ENCODE measurements at places on chromosomes 12 and 14. TPM values are rescaled to one million over a fixed set of nuclear protein-coding genes. Genes with fewer than 3 reads are reported as not detected.

The RNASE7 gene
- 0.13 TPM for polyA plus RNA-seq

The POU6F1 gene
- 12.5 TPM for polyA plus RNA-seq

DNA sequence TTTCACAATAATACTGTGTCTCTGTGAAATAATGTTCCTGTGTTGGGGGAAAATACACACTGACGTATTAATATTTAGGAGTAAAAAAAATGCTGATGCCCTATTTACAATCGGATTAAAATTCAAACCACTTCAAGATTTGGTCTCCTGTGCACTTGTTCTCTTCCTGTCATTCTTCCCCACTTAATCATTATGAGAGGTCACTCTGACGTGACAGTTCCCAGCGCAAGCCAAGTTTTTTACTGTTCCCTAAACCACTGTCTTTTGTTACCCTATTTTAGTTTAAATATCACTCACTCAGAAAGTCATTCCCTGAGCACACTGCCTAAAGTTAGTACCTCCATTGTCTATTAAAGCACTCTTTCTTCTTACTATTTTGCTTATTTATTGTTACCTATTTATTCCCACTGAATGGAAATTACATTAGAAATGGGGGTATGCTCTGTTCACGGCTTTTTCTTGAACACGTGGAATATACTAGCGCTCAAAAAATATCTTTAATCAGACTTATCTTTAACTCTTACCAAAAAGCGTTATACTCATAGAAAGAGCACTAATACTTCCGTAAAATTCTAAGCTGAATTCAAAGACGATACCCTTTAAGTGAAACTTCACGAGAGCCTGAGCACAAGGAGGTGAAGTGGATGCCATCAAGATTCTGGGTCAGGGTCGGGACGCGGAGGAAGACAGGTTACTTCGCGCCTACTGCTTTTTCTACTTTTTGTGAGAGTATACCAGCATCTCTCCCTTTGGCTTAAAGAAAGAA lies 670 bp upstream of the PSMA3 start:
- DNase-seq, result no peak

DNA sequence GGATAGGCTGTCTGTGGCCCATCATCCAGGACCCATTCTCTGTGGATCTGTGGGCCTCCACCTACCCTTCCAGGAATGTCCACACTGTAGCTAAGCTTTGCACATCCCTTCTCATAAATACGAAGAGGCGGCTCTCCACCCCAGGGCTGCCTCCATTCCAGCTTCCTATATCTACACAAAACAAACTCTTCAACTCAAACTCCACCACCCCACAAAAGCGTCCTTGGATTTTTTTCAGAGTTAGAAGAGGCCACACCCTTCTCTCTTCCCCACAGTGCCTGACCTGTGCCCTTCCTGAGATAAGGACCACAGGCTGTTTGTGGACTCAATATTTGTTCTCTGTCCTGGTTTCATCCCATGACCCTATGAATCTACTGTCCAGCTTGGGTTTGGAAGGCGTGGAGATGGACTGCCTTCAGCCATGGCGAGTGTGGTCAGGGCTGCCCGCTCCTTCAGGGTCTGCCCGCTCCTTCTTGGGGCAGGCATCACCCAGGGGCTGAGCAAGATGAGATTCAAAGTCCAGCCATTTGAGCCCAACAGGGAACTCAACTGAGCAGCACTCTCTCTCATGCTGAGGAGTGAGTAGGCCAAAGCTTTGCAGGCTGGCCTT lies 13.0 kb upstream of the SERPINA12 start:
- DNase-seq, result no peak

DNA sequence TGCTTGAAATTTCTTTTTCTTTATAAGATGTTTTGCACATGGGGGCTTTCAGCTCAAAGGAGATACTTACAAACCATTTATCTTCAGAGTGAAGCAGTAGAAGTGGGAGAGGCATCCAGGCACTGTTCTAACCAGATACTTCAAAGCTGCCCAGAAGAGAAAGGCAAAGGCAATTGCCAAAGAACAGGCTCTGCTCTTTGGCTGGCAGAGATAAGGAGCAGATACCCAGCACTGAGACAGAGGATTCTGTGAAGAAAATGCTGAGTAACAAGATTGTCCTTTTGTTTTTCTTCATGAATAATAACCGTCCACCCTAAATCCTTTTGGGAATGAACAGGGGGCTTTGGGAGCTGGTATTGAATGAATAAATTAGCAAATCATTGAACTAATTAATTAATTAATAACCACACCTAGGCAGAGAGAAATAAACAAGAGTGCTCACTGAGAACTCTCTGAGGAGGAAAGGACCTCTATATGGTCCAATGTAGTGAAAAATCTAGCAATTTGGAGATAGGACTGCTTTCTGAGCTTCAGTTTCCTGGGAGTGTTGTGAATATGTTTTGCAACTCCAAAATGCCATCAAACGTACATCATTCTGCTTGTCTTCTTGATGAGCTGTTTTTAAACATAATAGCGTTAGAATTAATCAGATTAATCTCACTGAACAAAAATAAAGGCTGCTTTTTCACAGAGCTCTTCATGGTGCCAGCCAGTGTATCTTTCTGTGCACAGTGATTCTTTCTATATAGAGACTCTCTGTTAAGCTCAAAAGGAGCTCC lies 192.8 kb upstream of the AMIGO2 start:
- no peak for DNase-seq

DNA sequence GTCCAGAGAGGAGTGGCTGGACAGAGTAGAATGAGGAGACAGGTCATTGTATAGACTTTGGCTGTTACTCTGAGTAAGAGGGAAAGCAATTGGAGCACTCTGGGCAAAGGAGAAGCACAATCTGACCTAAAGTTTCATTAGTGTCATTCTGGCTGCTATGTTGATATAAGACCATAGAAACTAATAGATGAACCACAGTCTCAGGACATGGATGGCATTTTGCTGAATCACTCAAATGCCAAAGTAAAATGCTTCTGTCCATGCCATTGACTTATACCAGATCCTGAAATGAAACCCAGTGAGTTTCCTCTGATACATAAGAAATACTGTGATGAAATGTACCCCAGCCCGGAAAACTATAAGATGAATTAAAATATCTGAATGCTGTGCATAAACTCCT lies 65.8 kb upstream of the COCH start:
- no peak for DNase-seq

DNA sequence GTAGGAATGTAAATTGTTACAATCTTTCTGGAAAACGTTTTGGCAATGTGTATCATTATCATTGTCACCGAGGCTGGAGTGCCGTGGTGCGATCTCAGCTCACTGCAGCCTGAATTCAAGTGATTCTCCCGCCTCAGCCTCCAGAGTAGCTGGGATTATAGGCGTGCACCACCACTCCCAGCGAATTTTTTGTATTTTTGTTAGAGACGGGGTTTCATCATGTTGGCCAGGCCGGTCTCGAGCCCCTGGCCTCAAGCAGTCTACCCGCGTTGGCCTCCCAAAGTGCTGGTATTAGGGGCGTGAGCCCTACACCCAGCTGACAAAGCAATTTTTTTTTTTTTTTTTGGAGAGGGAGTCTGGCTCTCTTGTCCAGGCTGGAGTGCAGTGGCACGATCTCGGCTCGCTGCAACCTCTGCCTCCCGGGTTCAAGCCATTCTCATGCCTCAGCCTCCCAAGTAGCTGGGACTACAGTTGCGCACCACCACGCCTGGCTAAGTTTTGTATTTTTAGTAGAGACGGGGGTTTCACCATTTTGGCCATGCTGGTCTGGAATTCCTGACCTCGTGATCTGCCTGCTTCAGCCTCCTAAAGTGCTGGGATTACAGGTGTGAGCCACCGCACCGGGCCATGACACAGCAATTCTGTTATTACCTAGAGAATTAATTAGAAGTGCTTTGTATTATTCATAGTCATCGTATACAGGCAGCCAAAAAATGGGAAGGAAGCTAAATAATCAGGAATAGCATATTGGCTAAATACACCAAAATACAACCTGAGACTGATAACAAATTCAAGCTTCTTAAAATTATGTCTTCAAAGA lies 1.2 kb downstream of the ACTR6 start:
- DNase-seq, result no peak

DNA sequence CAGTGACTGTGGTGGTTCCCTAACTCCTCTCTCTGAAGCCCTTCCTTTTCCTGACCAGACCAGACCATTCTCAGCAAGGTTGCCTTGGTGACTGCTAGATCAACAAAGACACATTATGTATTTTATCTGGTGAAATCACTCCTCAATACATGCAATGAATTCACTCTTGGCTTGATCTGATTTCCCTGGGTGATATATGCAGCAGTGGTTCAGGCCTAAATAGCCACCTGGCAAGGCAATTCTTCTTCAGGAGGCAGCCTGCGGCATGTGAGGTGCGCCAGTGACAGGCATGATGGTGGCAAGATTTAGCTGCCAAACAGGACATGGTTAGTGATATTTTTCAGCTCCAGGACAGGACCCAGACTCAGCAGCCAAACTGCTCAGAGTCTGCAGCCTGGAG lies 350.3 kb upstream of the CCDC196 start:
- no peak for DNase-seq

- DNase-seq, result no peak
These were observed 211.8 kb downstream of the PCNX1 start for GRCh38 chr14:71119075-71119474.

- no peak for DNase-seq
These were observed 136.5 kb upstream of the CPSF6 start for GRCh38 chr12:69102856-69103255.
